ENCODE measurements at places on chromosomes 12 and 14.

- no peak for DNase-seq
These were observed 196.0 kb downstream of the DACT1 start for GRCh38 chr14:58833634-58834378.

GRCh38 chr14:69135133-69135532, 17.8 kb downstream of the DCAF5 start:
- no peak for DNase-seq

- no peak for DNase-seq
These were observed 727.1 kb upstream of the TBX3 start for GRCh38 chr12:115411121-115411520.

DNA sequence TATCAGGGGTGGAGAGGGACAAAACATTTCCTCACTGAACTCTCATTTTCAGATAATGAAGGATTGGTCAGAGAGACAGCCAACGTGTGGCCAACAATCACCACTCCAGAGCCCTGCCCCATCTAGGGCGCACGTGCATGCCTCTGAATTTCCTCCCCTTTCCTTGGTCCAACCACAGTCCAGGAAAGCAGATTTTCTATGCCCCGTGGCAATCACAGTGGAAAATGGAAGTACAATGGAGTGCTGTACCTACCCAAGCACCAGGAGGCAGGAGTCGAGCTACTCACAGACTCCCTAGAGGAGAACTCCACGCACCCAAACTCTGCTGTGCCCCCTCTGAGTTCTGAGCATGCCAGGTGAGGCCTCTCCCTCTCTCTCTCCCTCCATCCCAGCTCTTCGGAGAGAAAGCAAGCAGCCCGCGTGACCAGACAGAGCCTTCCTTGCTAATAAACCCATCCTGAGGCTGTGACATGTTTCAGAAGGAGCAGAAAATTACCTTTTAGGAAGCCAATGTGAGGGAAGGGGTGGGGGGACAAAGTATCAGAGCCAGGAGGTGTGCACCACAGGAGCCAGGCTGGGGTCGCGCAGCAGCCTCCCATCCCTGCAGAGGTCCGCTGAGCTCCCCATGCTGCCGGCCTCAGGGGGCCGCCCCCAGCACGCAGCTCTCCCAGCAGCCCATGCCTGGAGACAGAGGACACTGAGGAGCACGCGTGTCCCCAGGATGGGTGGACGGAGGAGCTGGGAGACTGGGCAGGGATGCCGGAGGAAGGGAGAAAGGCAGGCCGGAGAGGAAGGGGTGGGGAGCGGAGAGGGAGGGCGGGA, 73.4 kb downstream of the PITPNM2 start:
- DNase-seq = no peak

DNA sequence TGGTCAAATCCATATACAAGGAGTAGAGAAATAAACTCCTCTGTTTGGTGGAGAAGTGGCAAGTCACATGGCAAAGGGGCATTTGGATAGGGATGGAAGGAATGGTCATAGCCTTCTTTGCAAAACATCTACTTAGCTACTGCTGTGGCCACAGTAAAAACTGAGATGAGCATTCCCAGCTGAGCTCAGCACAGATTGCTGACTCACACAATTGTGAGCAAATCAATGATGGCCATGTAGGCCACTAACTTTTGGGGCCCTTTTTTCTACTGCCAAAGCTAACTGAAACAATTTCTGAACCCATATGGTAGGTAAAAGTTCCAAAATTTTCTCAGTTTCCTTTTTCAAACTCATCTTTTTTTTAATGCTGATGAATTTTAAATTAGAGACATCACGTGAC, 31.6 kb downstream of the DUSP6 start:
- no peak for DNase-seq

- no peak for DNase-seq
These were observed 87.4 kb downstream of the TTC8 start for GRCh38 chr14:88911809-88912208.

DNA sequence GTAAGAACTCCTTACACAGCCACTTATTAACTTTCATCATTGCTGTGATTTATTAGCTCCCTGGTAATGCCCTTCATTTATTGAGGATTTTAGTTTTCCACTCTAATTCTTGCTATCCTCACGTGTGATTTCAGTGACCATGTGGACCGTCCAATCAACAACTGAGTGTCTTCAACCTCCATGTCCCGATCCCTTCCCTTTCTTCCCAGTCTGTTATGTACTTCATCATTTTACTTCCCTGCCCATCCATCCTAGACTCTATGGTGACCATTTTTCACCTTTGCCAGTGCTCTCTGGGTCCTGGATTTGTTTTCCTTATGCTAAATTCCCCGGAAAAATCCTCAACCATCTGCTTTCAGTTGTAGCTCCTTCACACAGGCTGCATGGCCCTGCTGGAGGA, 111.0 kb downstream of the MSRB3 start:
- DNase-seq = no peak

DNA sequence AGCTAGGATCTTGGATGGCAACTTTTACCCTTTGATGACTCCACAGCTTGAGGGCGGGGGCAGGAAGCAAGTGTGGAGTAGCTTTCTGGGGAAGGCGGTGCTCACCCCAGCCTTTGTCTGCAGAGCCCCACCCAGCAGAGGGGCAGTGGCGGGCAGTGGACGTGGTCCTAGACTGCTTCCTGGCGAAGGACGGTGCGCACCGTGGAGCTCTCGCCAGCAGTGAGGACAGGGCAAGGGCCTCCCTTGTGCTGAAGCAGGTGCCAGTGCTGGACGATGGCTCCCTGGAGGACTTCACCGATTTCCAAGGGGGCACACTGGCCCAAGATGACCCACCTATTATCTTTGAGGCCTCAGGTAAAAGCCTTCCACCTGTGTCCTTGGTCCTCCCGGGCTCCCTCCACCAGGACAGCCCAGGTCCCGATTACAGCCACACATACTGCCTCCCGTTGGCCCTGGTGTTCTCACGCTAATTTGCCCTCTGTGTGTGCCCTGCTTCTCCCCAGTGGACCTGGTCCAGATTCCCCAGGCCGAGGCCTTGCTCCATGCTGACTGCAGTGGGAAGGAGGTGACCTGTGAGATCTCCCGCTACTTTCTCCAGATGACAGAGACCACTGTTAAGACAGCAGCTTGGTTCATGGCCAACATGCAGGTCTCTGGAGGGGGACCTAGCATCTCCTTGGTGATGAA, 1.2 kb downstream of the TAPBPL start:
- no peak for DNase-seq

Data from NCI-H2081 treated with DMSO at 0.1 percent for 48 hours (cell line).